Right renal cortex interstitium (tissue), 3 donors: ENCODE measurements at places on chromosomes 4 and X.

GRCh38 chr4:79043138-79043537, 103.9 kb upstream of the PAQR3 start:
- no peak for DNase-seq

- no peak for DNase-seq
Measured at GRCh38 chr4:61511716-61512488, 311.8 kb downstream of the ADGRL3 start.

- DNase-seq = no peak
Measured at GRCh38 chr4:160038615-160039014, 935.7 kb downstream of the RAPGEF2 start.

DNA sequence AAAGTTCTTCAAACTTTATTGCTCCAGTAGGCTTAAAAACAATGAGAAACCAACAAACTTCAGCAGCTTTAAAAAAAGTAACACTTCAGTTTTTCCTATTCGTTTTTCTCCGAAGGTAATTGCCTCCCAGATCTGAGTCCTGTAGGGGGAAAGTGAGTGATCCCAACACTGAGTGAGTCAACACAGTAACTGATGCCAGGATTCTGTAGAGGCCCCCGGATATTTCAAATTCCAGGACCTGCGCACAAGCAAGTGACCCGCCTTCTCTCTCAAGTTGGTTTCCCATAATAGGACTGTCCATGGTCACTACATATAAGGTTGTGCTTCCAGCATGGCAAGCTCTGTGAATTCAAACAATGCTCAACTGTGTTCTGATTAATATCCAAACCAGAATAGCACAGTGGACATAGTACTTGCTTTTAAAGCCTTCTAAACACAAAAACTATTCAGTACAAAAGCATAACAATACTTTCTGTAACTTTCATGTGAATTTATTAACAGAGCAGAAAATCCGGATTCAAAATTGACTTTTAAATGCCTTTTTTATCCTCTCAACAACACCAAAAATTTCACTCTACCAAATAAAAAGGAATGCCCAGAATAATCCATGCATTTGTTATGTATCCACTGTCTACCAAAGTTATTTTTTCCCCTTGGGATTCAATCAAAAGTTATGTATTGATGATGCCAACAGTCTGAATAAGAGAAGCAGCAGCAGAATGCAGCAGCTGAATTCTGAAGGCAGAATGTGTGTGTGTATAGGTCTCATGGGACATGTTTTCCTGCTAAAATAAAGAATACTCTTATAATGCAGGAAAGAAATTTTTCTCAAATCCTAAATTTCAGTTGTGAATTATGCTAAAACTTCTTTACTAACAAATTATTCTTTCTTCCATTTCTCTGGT, at the start of gene DMD:
Gene DMD, minus strand, starts transcription at position 194 of the 905 bp plus-strand sequence. CDS start 237 bp downstream, outside the sequence.
- DNase-seq = peak; percentile 12

DNA sequence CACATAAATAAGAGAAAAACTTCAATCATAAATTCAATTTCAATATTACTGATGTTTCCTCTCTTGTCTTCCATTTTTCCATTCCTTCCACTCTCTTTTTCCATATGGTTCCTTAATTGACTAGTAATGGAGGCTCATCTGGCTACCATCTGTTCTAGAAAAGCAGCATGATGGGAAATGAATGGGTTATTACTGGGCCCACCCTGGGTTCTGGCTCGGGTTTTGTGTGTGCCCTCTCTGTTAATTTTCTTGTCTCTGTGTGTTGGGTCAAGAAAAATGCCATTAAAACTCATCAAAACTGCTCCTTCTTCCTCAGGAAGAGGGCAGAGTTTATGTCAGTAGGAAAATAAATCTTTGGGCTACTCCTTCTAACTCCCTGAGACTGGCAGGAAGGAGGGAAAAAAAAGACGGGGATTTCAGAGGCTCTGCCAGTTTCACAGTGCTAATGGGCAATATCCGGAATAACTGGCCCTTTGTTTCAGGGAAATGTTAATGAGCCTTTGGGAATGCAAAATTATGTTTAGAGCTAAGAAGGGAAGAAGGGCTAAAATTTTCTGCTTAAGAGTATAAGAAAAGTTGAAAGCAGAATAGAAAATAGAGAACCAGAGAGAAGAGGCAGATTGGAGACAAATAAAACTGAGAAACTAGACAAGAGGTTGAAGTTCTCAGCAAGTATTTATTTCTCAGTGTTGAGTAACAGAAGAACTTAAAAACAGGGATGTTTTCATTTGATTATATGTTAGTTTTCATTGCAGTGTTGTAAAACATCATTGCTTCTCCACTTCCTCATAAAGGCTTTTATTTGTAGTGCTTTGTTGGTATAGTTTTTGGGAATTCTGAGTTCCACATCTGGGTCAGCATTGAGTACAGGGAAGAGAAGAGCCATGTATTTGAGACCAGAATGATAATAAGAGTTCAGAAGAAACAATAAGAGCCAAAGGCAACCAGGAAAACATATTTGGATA, 19.7 kb downstream of the GABRB1 start:
- DNase-seq = no peak

DNA sequence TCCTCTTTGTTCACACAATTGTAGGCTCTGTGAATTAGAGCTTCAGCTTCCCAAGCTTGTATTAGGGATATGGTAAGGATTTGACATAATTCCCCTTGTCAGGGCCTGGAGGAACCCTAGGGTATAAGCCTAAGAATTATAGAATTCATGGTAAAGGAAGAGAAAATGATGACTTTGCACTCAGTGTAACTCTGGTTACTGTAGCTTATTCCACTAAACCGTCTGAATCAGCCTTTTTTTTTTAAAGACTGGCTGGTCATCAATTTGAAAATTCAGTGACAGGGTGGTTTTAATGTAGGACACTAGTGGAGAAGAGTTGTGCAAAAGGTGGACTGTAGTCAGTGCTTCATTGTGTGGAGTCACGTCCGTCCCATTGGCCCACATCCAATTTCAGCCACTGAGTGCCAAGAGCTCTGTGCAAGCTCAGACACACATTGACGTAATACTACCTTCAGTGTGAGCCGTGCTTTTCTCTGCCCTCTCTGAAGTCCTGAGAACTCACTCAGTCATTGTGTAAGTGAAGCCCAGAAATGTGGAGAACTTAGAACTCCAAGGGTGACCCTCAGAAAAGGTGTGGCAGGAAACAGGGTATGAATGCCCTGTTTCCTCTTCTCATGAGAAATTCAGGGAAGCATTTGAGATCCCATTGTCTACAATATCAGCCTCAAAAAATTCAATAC, 449.8 kb downstream of the C4orf33 start:
- DNase-seq = peak; percentile 1

DNA sequence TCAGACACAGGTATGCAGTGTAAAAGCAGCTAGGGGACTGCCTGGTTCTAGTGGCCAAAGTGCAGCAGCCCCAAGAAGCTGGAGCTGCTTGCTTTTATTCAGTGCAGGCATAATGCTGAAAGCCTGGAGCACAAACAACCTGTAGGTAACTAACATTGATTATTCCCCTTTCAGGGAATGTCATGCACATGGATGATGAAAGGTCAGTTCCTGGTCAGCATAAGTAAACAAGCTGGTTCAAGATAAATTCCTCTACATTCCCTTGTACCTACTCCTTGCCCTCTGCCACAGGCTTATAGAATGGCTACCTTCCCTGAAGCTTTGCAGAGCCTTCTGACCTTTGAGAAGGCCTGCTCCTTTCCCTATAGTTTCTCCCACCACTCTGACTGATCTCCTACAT, 1318.5 kb upstream of the ADGRL3 start:
- no peak for DNase-seq

- no peak for DNase-seq
Measured at GRCh38 chrX:133973704-133974103, 11.7 kb downstream of the GPC3 start.

DNA sequence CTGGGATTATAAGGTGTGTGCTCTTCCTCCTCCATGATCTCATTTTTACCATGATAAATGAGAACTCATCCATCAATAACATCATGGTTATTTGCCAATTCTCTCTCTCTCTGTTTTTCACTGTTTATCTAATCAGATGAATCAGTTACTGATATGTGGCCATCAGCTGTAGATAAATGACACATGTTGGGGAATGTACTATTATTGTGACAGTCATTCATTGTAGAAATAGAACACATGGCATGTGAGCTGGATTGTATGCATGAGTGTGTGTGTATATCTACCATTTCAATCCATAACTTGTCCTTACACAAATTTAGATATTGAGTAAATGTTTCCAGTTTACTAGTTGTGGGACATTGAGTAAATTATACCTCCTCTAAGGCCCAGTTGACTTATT, 53.0 kb downstream of the OSTC start:
- DNase-seq = no peak

DNA sequence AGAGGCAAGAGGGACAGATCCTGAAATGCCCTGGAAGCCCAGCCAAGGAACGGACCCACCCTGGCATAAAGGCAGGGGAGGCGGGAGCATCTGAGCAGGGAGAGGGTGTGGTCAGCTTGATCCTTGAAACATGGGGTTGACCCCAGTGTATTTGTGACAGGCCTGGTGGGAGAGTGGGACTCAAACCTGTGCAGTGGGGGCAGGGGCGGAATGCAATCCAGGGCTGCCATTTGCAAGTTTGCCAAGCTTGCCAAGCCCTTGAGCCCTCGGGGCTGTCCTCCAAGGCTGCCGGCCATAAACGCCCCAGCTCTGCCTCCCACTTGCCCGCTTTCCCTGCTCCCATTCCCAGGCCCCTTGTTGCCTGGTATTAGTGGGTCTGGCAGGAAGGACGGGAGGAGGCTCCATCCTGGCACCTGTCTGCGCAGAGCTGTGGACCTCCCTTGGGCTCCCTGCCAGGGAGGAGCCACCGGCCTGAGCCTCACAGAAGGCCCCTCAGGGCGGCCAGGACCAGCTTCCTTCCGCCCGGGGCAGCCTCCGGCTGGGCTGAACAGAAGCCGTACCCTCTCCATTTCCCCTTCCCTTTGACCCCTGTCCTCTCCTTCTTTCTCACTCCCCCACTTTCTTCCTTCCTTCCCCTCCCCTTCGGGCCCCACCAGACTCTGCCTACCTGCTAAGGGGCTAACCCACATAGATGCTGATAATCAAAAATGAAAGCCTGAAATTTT, 661 bp downstream of the S100P start:
- no peak for DNase-seq

DNA sequence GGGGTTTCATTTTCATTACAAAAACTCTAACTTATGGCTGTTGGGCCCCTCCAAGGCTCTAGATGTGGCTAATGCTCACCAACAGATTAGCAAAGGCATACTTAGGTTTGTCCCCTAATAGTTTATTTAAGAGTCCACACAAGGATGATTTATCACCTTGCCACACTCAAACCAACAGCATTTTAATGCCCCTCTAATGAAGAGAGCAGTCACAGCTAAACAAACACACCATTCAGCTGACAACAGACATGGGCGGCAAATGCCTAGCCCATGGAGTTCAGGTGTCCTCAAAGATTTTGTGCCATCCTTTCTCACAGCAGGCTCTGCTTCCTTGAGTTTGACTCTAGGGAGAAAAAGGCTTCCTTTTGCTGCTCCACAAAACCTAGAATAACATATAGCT, 61.8 kb upstream of the CITED1 start:
- no peak for DNase-seq

DNA sequence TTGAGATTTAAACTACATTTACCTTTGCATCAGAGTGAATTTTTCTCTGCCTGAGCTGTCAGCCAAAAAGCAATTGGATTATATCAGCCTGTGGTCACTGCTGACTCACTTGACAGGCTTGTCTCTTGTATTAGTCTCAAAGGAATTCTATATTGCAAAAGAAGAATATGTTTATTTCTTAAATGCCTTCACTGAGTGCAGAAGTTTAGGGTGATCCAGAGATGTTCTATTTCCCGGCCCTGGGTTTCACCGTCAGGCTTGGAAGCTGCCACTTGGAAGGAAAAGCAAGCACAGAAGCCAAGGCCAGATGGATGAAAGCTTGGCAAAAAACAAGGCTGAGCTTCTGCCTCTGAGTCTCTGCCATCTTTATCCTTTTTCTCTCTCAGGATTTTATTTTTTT, 80.9 kb downstream of the FAM114A1 start:
- no peak for DNase-seq

GRCh38 chr4:141348573-141348972, 127.9 kb downstream of the ZNF330 start:
- DNase-seq = no peak

- no peak for DNase-seq
Measured at GRCh38 chr4:3122081-3122563, 47.6 kb downstream of the HTT start.

- no peak for DNase-seq
Measured at GRCh38 chrX:54564936-54565335, 34.9 kb downstream of the GNL3L start.

DNA sequence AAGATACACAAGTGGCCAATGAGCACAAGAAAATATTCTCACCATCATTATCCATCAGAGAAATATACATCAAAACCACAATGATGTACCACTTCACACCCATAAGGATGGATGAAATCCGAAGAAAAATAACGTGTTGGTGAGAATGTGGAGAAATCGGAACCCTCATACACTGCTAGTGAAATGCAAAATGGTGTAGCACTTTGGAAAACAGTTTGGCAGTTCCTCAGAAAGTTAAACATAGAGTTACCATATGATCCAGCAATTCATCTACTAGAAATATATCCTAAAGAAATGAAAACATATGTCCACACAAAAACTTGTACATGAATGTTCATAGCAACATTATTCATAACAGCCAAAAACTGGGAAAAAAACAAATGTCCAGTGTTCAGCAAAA, 18.5 kb upstream of the APBB2 start:
- no peak for DNase-seq
